Activated effector memory CD4-positive, alpha-beta T cell treated with anti-CD3 and anti-CD28 coated beads, Interleukin-2, amount 50 U/mL, for 16 hours (primary cell): ENCODE measurements at places on chromosomes 5 and 9.

- no peak for DNase-seq
Observed at GRCh38 chr5:158410976-158411375, 552.0 kb upstream of the CLINT1 start.

- DNase-seq = no peak
Observed at GRCh38 chr5:131419877-131420276, 156.0 kb downstream of the CDC42SE2 start.

- DNase-seq = no peak
Observed at GRCh38 chr9:91038483-91039124, 237.0 kb downstream of the SYK start.

DNA sequence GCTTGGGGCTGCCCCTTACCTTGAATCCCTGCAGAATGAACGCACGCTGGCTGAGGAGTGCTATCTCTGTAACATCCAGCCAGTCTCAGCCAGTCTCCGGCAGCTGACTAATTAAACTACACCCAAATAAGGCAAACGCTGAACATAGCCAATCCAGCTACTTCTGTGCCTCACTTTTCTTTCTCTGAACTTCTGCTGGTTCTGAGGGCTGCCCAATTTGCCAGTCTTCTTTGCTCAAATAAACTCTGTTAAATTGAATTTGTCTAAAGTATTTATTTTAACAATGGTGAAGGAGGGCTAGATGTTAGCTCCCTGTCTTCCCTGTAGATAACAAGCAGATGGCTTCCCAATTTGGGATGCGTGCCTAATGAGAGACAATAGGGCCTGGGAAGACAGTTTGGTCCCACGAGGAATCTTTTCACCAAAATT, 154.0 kb upstream of the NFIL3 start:
- no peak for DNase-seq

DNA sequence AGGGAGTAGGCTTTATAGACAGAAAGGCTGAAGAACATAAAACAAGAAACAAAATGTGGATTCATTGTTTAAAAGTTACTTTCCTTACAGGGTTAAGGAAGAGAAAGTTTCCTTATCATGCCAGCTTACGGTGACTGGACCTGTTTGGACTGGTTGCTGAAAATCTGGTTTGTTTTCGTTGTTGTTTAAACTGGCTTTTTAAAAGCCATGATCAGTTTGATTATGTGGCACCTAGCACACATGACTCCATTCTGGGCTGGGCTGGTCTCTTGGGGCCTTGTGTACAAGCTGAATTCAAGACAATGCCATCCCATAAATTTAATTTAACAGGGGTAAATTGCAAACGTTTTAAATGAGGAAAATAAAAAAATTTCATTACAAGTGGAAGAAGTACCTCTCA, 18.4 kb upstream of the ZNF474 start:
- no peak for DNase-seq

DNA sequence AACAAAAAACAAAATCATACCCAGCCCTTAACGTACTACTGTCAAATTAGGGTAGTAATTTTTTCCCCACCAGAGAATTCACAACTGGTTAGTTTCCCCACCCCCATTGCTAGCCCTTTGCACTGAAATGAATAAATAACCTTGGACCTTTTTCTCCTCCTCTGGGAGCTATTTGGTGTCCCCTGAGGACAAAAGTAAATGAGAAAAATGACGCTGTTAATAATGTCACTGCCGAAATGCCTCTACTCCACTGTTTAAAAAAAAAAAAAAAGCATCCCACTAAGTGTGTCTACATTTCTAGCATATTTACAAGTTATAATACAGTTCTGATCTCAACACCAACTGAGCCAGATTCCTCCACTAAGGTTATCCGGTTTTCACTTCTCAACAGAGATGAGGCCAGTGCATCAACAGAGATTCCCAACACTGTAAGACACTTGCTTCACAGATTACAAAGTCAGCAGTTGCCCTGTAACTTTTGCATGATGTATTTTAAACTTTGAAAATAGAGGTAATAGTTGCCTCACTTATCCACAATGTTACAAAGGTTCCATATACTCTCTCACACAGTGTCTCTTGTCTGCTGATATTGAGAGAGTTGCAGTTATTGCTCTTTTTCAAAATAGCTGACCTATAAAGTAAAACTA, 5.1 kb upstream of the NFIB start:
- DNase-seq = no peak

DNA sequence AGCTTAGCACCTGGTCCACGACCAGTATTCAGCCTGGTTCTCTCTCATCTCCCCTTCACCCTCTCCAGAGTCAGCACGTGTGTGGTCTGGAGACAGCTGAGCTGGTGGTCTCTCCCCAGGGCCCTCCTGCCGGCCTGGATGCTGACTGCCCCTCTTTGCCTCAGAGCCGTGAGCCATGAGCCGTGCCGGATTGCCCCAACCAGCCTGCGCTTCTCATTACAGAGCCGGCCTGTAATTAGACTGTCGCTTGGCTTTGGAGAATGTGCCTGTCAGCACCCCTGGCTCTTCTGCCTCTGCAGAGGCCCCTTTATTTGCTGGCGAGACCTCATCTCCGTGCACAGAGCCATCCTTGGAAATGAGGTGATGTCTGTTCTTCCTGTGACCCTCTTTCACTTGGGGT, 118.7 kb upstream of the BOD1 start:
- no peak for DNase-seq

DNA sequence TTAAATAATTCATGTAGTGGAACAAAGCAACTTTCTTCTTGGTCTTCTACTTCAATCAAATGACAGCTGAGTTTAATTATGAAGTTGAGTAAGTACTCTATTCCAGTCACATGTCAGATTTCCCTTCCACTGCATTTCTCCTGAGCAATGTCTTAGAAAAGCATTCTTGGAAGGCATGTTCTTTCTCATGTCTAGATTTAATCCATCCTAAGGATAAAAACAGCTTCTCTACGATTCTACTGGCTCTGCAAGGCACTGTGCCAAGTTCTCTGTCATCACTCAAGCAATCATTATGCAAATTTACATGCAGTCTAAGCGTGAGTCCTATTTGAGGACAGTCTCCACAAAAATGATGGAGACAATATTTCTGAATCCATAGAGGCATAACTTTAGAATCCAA, 142.4 kb downstream of the YIPF5 start:
- no peak for DNase-seq

- no peak for DNase-seq
Observed at GRCh38 chr5:124056991-124057723, 545.2 kb downstream of the CSNK1G3 start.

GRCh38 chr5:150320044-150320613, 17.4 kb upstream of the ARSI start:
- DNase-seq = no peak

- no peak for DNase-seq
Observed at GRCh38 chr9:10612641-10613398, at the start of gene PTPRD. Gene PTPRD (minus strand): TSS chr9:10613002.

- DNase-seq = no peak
Observed at GRCh38 chr9:5643005-5643624, 14.2 kb downstream of the RIC1 start.

- no peak for DNase-seq
Observed at GRCh38 chr9:81387360-81388106, 301.8 kb downstream of the TLE1 start.

GRCh38 chr9:95561913-95562312, 45.1 kb upstream of the PTCH1 start:
- no peak for DNase-seq

- no peak for DNase-seq
Observed at GRCh38 chr9:137499858-137500661, 40.9 kb upstream of the NSMF start.

- DNase-seq = no peak
Observed at GRCh38 chr9:36315283-36315682, 57.0 kb upstream of the GNE start.

DNA sequence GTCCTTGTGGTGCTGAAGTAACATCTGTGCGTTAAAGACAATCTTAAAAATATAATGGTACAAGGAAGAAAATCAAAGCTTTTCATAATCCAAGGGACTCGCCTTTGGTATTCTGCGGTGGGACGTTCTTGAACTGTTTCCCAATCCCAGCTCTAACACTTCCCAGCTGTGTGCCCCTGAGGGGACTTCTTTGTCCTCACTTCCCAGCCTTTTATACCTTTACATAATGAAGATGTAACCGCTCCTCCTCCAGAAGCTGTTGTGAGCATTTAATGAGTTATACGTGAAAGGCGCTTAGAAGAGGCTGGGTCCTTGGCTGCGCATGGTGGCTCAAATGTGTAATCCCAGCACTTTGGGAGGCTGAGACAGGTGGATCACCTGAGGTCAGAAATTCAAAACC, 16.9 kb downstream of the STK10 start:
- no peak for DNase-seq

GRCh38 chr5:102986074-102986473, 133.9 kb downstream of the GIN1 start:
- no peak for DNase-seq

DNA sequence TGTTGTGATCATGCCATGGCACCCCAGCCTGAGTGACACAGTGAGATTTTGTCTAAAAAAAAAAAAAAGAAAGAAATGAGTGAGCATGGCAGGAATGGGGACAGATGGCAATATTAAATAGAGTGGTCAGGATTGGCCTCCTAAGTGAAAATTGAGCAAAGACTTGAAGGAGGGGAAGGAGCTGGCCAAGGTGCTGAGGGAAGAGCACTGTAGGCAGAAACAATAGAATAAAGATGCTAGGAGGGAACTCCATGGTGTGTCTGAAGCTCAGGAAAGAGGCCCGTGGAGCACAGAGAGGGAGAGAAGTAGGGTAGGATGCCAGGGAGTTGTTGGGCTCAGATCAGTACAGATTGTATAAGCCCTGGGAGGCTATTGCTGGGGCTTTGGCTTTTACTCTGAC, 64.4 kb upstream of the PCAT7 start:
- DNase-seq = no peak

DNA sequence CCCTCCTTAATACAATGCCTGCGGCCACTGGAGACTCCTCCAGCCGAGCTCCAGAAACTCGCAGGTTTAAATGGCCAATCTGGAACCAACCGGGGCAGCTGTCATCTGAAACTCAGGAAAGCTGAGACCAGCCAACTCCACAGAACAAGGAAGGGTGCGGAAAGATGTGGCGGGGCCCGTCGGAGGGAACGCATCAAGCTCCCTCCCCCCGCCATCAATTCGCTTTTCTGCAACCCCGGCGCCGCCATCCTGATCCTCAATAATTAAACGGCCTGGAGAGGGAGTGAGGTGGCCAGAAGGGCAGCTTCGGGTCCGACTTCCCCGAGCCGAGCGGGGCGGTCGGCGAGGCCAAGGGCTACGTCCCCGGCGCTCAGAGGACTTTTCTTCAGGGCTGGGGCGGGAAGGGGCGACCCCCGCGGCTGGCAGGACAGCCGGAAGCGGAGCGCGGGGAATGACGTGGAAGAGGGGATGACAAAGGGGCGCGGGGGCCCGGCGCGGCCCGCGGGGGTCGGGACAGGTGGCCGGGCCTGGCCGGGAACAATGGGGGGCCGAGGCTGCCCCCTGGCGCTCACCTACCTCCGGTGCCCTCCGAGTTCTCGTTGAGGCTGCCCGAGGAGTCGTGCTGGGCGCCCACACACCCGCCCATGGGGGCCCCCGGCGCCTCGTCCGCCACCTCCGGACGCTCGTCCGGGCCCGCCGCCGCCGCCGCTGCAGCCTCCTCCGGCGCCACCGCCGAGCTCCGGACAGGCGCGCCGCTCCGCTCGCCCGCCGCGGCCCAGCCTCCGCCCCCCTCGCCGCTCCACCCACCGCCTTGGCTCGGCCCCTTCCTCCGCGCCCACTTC, at the start of gene UBTD2:
UBTD2 (minus strand) TSS at position 745 of the 842 bp plus-strand sequence; CDS start at position 646, 99 bp downstream.
- peak; percentile 91 for DNase-seq

- no peak for DNase-seq
Observed at GRCh38 chr9:81621785-81622259, 67.5 kb downstream of the TLE1 start.

GRCh38 chr9:126386088-126386487, 59.5 kb downstream of the MVB12B start:
- no peak for DNase-seq

DNA sequence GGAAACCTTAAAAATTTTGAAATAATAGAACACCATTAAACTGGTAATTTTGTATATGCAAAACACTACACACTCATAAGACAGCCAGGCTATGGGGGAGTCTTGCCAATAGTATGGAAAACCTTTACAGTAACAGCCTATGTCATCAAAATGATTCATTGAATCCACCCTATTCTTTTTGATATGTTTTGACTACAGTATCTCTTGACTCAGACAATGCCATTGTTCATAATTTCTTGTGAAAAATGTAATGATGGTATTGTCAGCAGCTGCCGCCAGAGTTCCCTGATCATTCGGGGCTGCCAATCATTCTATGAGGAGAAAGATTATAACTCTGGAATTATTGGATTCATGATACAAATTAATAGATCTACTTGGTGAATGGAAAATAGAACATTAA, 101.4 kb upstream of the POC5 start:
- no peak for DNase-seq

- peak; percentile 99 for DNase-seq
Observed at GRCh38 chr5:181191526-181192336, 13.3 kb downstream of the TRIM7 start.

- no peak for DNase-seq
Observed at GRCh38 chr5:157175071-157175612, 5.5 kb upstream of the ITK start.

DNA sequence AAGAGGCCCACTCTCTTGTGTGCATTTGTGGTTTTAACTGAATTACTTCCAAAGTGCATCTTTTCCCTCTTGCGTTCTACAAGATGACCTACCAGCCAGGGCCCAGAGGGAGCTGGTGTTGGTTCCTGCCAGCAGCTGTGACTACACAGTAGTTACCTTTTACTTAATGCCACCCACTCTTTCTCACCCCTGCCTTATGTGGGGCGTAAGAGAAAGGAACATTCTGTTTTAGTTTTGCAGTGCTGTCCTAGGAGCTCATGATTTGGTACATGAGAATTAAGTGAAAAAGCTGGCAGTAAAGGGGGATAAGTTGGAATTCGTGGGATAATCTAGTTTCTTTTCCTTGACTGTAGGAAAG, 45.4 kb downstream of the RCL1 start:
- no peak for DNase-seq

- no peak for DNase-seq
Observed at GRCh38 chr5:55894135-55894534, 43.0 kb downstream of the IL31RA start.

- DNase-seq = no peak
Observed at GRCh38 chr5:128462330-128462729, 75.7 kb downstream of the FBN2 start.

GRCh38 chr5:73694089-73694488, 68.1 kb downstream of the ARHGEF28 start:
- no peak for DNase-seq

- no peak for DNase-seq
Observed at GRCh38 chr9:113299800-113300292, 3.3 kb downstream of the RNF183 start.

- DNase-seq = no peak
Observed at GRCh38 chr5:145830594-145830993, 4.5 kb downstream of the PRELID2 start.

GRCh38 chr9:124342776-124343485, 72.3 kb downstream of the PSMB7 start:
- DNase-seq = no peak
